ENCODE measurements at places on chromosomes 12 and 14.

- DNase-seq, result no peak
These were observed 2.6 kb upstream of the TAC3 start for GRCh38 chr12:57018906-57019305.

- no peak for DNase-seq
These were observed 30.5 kb downstream of the DPF3 start for GRCh38 chr14:72863216-72864006.

DNA sequence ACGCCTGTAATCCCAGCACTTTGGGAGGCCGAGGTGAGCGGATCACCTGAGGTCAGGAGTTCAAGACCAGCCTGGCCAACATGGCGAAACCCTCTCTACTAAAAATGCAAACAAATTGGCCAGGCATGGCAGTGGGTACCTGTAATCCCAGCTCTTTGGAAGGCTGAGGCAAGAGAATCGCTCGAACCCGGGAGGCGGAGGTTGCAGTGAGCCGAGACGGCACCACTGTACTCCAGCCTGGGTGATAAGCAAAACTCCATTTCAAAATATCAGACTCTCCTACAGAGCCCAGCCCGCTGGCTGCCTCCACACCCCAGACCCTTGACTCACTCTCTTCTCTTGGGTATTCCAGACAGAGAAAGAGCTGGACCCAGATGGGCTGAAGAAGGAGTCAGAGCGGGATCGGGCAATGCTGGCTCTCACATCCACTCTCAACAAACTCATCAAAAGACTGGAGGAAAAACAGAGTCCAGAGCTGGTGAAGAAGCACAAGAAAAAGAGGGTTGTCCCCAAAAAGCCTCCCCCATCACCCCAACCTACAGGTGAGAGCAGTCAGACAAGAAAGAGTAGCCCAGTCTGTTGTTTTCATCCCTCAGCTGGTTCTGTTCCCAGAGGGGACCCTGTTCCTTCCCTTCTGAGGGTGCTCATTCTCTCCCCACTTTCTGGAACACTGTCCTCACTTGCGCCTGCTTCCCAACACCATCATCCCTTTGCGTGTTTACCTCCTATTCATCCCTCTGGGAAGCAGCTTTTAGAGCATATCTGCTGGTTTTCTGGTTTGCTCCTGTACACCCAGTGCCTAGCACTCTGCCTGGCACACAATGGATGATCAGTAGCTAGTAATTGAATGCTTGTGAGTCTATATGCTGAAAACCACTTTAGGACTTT lies 19.7 kb downstream of the AGAP2 start:
- DNase-seq, result no peak

- peak; percentile 90 for DNase-seq
These were observed 14.6 kb upstream of the EIF2B2 start for GRCh38 chr14:74988131-74988530.

GRCh38 chr12:3364226-3364625 lies 126.8 kb upstream of the PRMT8 start:
- no peak for DNase-seq

DNA sequence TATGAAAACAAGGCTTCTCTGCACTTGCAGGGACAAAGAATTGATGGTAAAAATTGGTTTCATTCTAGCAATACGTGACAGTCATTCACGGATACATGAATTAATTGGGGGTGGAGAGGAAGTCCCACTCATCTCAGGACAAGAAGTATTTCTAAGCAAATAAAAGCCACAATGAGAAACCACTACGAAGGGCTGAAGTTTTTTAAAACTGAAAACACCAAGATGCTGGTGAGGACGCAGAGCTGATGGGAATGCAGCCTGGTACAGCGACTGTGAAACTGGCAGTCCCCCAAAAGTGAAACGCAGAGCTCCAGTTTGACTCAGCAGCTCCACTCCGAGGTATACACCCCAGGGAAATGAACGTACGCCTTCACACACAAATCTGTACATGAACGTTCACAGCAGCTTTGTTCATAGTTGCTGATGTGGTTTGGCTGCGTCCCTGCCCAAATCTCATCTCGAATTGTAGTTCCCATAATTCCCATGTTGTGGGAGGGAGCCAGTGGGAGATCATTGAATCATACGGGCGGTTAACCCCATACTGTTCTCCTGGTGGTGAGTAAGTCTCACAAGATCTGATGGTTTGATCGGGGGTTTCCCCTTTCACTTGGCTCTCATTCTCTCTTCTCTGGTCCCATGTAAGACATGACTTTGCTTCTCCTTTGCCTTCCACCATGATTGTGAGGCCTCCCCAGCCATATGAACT lies 89.0 kb downstream of the SCARB1 start:
- no peak for DNase-seq

DNA sequence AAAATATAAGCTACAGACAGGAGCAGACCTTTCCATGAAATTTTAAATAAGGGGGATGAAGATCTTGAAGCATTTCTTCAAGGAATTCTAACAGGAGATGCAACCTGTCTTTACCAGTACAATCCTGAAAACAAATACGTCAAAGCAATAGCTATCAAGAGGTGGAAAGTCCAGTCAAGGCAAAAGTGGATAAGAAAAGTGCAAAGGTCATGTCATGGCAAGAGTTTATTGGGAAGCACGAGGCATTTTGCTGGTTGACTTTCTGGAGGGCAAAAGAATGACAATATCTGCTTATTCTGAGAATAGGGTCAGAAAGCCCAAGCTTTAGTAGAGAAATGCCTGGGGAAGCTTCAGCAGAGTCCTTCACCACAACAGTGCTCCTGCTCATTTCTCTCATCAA lies 34.3 kb upstream of the PRB4 start:
- no peak for DNase-seq

DNA sequence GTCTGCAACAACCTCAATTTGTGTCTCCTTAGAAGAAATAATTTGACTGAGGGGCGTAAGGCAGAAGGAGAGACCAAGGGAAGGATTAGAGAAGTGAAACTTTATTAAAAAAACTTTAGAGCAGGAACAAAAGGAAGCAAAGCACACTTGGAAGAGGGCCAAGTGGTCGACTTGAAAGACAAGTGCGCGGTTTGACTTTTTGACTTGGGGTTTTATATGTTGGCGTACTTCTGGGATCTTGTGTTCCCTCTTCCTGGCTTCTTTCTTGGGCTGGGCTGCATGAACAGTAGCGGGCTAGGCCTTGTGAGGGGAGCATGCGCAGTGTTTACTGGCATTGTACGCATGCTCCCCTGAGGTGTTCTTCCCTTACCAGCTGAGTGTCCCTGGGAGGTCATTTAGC lies 369.3 kb upstream of the DCN start:
- DNase-seq, result no peak

- peak; percentile 80 for DNase-seq
These were observed 14.2 kb downstream of the TRPV4 start for GRCh38 chr12:109818905-109819500.

- DNase-seq, result no peak
These were observed 2.8 kb downstream of the SLC25A47 start for GRCh38 chr14:100325958-100326357.

- no peak for DNase-seq
These were observed 5.5 kb upstream of the PAX9 start for GRCh38 chr14:36655963-36656686.

- DNase-seq, result peak; percentile 98
These were observed 32.7 kb downstream of the DAD1 start for GRCh38 chr14:22556021-22556989.

GRCh38 chr12:52216807-52217206 lies 16.2 kb upstream of the KRT7 start:
- DNase-seq, result no peak

- peak; percentile 84 for DNase-seq
These were observed 70.9 kb downstream of the VWF start for GRCh38 chr12:6053541-6053940.

GRCh38 chr14:75610834-75611233 lies 32.4 kb downstream of the FLVCR2 start:
- no peak for DNase-seq

DNA sequence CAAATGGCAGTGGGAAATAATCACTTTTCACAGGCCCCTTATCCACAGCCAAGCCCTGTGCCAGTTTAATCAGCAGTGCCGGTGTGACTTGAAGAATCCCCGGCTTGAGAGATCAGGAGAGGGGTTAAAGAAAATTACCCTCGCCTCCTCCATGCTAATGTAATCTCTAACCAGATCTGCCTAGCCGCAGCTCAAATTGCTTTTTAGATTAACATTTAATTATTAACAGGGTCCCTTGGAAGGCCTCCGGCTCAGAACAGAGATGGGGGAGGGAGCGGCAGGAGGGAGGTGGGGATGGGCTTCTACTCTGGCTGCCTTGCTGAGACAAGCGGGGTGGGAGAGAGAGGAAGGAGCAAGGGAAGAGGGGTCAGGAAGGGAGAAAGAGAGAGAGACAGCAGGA lies 24.0 kb downstream of the FAM222A start:
- DNase-seq, result no peak

GRCh38 chr14:70685474-70686197 lies 43.9 kb downstream of the TTC9 start:
- no peak for DNase-seq

GRCh38 chr12:4160314-4161040 lies 113.1 kb upstream of the CCND2 start:
- DNase-seq, result no peak

DNA sequence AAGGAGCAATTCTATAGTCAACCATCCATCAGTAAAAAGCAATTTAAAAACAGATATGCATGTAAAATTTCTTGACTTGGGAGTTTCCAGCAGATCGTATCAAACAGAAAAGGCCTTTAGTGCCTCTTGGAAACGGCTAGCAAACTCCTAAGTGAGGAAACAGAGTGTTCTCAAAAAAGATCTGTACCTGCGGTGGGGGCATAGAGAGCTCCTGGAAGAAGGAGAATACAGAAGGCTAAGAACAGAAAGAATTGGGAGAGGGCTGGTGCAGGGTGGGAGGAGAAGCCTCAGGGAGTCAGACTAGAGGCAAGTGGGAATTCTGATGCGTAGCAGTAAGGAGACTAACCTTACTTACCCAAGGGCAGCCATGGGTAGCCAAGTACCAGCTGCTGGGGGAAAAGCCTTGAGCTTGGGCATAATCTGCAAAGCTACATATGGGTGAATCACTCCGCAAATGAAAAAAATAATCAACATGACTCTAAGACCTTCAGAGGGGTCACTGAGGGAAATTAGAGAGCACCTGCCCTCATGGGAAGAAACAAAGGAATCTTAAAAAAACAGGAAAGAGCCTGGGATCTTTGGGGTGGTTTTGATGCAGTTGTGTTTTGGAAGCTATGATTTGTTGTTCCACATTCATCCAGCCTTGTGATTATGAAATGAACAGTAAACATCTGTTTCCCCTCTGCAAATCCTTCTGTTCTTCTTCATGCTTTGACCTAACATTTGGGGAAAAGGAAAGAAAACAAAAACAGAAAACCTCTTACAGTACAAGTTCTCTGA lies 10.4 kb downstream of the RHOJ start:
- no peak for DNase-seq

GRCh38 chr12:33439587-33440011 lies at the start of gene SYT10:
Gene SYT10 (minus strand): TSS chr12:33439819. CDS start chr12:33439522, 297 bp downstream.
- peak; percentile 25 for DNase-seq

DNA sequence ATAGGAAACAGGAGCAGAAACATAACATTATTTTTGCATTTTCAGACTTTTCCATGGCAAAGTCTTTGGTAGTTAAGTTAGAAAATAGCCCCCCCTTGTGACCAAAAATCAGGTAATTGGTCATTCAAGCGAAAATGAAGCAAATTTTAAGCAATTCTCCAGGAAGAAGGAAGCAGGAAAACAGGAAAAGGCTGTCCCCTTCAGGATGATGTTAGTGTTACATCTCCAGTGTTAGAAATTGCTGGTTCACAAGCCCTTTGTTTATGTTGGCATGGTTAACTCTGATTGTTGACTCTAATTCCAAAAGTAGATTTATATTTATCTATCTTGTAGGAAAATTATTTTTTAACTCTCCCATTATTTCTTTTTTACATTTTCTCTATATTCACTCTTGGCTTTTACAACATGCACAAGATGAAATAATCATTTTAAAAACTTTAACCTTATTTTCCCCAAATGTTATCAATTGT lies 18.8 kb upstream of the GAS2L3 start:
- DNase-seq, result peak; percentile 43

DNA sequence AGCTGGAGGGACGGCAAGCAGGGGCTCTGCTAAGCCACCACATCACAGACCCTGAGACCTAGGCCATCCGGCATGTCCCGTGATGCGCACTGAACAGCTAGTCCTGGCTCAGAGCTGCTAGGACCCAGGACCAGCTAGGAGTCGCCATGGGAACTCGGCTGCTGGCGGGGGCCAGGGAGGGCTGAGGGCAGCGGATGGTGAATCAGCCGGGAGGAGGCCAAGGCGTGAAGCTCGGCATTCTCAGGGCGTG lies 5.1 kb downstream of the AHNAK2 start:
- DNase-seq, result peak; percentile 99

DNA sequence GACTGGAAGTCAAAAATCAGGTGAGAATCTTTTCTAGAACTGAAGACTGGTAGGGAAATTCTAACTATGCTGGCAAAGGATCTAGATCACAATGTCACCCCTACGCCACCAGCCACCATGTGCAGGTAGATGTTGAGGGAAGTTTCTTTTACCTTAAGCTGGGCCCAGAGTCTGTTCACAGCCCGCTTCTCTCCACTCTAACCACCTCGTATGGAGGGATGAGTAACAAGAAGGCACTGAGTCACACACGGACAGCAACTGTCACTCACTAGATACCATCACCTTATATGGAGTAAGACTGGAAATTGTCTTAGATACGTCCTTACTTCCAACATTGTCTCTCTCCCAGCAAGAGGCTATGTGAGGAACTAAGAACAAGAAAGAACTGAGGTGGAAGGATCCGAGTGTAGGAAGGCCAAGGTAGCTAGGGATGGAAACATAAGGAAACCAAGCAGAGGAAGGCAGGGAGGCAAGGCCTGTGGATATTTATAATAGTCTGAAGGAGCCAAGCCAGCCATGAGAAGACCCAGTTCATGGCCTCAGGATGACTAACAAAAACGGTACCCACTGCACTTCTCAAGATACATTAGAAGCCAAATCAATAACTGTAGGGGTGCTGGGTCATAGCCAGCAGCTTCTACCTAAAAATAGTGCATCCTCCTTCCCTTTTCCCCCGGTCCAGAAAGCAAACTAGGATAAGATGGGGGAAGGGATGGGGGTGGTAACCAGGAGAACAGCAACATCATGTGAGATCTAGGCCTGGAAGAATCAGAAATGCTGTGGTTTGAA lies 15.5 kb downstream of the REM2 start:
- DNase-seq, result no peak

GRCh38 chr12:47819896-47820630 lies at the start of gene HDAC7:
Gene HDAC7 (minus strand): TSS chr12:47819903. CDS start chr12:47819785, 118 bp downstream.
- DNase-seq, result peak; percentile 81

Data from NCI-H226 (cell line).